ENCODE measurements at places on chromosomes 7 and 10.

- DNase-seq = no peak
Measured at GRCh38 chr10:77671594-77672252, 34.1 kb upstream of the KCNMA1 start.

GRCh38 chr10:8554574-8554973, 500.1 kb downstream of the GATA3 start:
- no peak for DNase-seq

DNA sequence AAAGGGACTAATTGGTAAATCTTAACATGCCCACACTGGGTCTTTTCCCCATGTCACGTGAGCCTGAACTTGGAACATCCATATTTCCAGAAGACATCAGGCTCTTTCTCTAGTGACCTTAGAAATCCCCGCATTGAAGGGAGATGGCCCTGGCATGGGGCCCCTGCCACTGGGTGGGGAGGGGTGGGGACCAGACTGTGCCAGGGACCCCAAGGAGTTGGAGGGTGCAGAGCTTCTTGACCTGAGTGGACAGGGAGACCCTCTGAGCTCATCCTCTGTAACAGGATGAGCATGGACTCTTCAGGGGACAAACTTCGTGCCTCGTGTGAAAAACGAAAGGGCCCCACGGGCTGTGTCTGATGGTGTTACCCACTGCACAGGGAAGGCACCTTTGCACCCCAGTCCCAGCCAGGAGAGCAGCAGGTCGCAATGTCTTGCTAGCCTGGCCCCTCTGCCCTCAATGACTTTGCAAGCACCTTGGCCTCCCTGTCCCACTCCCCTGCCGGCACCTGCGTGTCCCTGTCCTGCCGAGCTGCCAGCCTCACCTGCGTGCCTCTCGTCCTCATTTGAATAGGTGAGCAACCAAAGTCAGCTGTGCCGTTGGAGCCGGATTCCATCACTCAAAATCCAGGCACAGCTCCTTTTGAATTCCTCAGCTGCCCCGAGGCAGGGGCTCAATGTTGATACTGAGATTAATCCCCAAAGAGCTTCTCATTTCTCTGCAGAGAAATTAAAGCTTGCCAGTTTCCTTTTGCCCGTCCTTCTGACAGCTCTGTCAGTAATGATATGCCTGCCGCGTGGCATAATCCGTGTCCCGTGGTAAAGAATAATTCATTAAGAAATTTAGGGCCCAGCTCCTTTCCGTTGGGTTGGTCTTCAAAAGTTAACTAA, 234.9 kb downstream of the EBF3 start:
- DNase-seq = no peak

DNA sequence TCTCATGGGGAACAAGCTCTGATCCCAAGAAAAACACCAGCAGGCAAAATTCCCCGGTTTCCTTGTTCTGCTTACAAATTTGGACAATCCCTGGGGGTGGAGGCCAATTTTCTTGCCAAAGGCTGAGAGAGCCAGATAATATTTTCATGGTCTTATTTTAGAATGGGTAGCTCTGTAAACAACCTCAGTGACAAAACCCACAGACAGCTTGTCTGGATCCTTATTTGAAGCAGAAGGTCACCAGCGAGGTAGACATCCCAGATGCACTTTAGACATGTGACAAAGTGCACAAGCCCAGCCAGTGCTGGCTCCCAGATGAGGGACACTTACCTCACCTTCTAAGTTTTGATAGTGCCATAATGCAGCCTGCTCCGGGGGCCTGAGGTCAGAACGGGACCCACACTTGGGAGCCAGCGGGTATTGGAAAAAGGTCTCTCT, 102.6 kb upstream of the DDC start:
- DNase-seq = no peak

GRCh38 chr7:100882201-100882600, 7.3 kb downstream of the SRRT start:
- DNase-seq = no peak

DNA sequence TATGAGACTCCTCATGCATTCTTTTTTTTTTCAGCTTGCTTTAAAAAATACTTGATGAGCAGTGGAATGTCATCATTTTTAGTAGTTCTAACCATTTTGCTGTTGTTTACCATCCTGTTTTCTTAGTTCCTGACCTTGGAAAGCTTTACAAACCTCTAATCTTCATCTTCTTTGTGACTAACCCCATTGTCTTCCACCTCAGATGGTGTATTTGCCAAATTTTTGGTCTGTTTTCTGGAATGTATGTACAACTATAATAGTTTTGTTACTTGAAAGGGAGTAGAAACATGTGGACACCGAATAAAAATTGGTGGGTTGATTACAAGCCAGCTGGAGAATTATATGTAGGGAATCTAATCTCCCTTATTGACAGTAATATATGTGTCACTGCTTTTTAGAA, 172.7 kb downstream of the SND1 start:
- no peak for DNase-seq

DNA sequence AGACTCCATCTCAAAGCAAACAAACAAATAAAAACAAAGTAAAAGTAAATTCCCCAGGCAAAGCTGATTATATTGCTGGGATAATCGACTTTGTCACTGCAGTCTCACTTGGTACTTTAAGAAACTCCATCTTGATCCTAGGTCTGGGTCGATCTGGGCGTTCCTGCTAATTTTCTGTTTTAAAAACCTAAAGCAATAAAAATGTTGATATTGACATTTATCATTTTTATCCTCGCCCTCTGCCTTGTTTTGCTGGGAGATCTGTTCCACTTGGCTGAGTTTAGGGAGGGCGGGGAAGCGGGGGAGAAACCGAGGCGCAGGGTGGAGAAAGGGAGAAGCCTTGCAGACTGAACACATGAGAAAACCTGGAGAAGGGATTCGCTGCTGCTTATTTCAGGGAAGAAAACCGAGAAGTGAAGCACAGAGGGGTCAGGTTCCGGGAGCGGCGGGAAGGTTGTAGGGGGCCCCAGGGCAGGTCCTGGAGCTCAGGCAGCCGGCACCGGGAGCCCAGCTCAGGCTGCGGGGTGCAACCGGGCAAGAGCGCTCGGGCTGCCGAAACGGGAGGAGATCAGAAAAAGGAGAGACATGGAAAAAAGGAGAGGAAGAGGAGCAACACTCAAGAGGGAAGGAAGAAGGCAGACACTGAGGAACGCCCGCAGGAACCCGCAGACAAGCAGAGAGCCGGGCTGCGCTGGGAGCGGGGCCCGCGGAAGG, 27.3 kb upstream of the KMT2C start:
- no peak for DNase-seq

GRCh38 chr7:112076324-112076723, 129.9 kb downstream of the DOCK4 start:
- no peak for DNase-seq

DNA sequence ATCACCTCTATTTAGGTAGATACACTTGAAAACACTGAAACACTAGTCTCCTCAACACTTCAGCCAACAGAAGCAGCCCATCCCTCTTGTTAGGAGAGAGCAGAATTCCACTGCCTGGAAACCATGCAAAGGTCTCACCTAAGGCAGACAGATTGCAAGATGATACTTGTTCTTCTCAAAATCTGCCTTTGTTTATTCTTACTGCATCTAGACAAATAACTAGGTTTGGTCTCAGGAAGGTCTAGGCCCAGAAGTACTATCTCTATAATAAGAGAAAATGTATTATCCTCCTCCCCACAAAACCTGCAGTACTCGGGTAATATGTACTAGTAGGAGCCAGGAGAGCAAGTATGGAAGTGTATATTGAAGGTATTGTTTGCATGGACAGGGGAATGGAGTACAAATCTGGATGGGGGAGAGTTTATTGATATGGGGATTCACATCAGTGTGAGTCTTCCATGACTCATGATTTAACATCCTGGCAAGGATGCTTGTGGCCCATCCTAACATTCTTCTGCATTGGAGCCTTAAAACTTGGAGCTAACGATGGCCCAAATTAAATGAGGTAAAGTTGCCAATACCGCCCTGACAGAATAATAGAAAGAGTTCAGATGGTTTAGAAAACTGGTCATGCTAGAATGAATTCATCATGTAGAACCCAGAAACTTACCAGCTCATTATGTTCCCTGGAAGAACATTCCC, 109.2 kb downstream of the EPC1 start:
- DNase-seq = no peak

DNA sequence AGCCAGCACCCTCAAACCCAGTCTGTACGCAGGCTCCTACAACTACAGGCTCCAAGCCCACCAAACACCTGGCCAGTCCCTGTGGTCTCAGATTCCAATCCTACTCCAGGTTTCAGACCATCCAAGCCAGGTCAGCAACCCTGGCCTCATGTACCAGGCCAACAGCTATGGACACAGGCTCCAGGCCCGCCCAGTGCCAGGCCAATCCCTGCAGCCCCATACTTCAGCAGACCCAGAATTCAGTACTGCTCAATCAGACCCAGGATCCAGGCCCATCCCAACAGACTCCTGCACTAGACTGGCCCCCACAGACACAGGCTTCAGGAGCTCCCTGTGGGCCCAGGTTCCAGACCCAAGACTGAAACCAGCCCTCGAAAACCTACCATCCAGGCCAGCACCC, 32.3 kb downstream of the HPSE2 start:
- no peak for DNase-seq

DNA sequence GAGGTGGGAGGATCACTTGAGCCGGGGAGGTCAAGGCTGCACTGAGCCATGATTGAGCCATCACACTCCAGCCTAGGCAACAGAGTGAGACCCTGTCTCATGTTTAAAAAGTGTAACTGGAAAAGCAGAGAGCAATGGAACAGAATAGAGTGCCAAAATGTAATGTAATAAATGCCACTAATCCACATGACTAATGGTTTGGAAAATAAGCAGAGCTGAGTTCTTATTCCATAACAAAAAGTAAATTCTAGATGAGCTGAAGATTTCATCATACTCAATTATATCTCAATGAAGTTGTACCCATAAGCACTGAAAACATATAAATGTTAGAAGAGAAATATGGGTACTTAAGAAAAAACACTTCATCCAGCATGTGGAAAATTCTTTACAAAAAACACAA, 132.6 kb downstream of the USP6NL start:
- no peak for DNase-seq

GRCh38 chr7:41996381-41997035, 240.5 kb downstream of the GLI3 start:
- no peak for DNase-seq
